ENCODE measurements at places on chromosomes 1 and 21.

GRCh38 chr1:210456731-210457255 is 128.1 kb downstream of the HHAT start:
- no peak for DNase-seq

DNA sequence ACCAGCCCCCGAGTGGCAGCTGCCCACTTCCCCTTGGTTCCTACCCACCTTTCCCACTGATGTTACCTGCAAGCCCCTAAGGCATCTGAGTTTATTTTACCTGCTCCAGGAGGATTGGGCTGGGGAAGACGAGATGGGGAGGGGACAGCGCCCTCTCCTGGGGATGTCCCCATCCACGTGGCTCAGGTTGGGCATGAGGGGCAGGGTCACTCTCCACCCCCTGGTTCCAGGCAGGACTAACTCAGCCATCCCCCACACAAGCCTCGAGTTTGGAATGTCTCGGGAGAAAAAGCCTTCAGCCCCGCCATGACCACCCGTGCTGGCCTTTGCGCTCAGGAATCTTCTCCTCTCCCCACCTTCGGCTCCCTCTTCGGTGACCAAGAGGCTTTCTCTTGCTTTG is 90.0 kb downstream of the ARHGEF10L start:
- no peak for DNase-seq

GRCh38 chr1:52366517-52366827 is 467 bp upstream of the CC2D1B start:
- DNase-seq: no peak

- DNase-seq: no peak
These were observed 72.1 kb downstream of the RGS13 start for GRCh38 chr1:192707978-192708547.

DNA sequence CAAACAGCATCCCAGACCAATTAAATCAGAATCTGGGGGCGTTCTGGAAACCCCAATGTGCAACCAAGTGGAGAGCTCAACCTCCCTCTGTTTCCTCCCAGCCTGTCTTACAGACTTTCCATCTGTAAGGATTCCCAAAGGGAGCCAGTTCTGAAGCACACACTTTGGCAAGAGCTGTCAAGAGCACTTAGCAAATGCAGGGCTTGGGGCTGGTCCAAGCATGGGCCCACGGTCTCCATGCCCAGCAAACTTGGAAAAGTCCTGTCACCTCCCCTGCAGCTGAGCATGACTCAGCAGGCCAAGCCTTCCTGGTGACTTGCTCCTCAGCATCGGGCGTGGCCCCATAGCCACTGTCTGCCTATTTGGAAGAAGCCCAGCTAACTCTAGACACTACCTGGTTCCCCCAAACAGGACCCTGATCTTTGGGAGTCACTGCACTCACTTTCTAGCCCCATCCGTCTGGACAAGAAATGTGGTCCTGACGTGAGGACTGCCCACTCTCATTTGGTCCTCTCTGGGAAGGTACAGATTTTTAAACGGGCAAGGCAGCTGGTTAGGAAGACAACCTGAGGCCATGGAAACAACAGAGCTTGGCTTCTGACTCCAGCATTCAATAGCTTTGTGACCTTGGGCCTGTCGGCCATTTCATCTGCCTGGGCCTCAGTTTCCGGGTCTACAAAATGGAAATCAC is 16.9 kb downstream of the SLC2A1 start:
- DNase-seq: no peak

DNA sequence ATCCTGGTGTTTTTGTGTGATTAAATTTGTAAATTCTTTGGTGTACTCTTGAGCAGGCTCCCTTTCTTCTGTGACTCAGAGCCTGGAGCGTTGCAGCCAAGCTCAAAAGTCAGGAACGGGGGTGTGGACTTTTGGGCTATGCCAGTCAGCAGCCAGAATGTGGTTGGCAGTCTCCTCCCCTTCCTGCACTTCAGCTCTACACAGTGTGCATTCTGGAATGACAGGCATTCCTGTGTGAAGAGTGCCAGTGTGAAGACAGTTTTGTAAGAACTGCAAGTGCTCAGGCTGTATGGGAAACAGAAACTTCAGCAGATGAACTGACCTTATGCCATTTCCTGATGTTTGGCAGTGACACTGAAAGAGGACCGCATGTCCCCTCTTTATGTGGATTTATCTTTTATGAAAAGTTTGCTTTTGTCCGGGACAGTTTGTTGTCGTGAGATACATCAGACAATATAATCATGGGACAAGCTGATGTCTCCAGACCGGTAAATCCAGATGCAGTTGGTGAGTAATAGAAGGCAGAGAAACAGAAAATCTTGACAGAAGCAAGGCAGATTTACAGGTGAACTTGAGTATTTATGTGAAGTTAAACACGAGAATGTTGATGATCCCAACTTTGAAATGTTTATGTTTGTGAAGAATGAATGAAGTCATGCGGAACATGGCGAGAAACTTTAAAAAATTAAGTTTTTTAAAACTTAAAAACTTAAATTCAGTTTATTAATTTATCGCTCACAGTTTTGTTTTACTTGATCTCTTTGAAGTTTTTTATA is 67.7 kb upstream of the RCC1 start:
- peak; percentile 68 for DNase-seq

DNA sequence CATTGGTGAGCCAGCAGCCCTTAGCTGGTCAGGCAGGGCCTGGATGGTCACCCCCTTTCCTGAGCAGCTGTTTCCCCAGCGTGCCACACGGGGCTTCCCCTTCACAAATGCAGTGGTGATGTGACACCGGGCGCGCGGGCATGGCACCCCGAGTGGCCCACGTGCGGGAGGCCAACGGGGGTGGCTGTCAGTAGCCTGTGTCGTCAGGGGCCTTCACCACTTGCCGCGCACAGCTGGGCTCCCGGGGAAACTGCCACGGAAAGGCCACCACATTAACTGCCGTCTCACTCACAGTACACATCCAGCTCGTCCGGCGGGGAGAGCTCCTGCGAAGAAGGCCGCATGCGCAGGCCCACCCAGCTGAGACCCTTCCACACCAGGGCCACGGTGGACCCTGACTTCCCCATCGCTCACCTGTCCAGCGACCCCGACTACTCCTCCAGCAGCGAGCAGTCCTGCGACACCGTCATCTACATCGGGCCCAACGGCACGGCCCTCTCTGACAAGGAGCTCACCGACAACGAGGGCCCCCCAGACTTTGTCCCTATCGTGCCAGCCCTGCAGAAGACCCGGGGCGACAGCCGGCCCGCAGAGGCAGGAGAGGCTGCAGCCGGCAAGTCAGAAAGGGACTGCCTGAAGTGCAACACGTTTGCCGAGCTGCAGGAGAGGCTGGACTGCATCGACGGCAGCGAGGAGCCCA is 530.5 kb downstream of the KIF26B start:
- no peak for DNase-seq

DNA sequence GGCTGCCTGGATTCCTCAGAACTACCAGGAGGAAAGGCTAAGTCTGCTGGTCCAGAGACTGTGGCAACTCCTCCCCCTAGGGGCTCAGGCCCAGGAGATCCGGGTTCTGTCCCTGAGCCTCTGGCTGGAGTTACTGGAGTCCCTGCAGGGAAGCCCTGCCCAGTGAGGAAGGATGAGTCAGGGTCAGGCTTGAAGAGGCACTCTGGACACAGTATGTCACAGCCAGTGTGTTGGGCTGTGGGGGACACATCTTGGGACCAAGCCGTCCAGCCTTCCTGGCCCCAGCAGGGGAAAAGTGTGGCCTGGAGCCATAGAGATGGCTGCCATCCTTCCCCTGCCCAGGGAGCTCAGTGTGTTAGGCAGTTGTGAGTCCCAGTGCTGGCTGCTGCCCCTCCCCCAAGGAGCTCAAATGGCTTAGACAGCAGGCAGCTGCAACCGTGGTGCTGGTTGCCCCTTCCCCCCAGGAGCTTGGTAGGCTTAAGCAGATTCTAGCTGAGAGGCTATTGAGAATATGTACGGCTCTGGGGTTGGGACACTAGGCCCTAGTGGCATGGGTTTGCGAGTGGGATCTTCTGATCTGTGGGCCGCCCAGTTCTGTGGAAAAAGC is 28.2 kb upstream of the RABGAP1L start:
- no peak for DNase-seq

DNA sequence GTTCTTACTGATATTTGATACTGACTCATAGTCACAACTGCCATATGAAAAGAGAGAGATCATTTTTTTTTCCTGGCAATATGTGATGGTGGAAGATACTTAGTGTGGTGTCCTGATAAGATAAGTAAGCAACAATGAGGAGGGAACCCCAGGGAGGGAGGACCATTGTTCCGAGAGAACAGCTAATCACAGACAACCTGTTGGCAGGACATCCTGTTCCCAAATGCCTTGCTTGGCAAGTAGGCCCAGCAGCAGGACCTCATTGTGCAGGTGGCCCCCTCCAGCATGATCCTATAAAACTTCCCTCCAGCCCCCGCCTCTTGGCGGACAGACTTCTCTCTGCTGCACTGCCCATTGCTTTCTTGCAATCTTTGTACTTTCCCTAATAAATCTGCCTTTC is 329.4 kb upstream of the CHRM3 start:
- no peak for DNase-seq

GRCh38 chr1:109792056-109792831 is 28.5 kb upstream of the EPS8L3 start:
- peak; percentile 31 for DNase-seq

- DNase-seq: no peak
These were observed 26.8 kb downstream of the MAP7D1 start for GRCh38 chr1:36182734-36183133.

GRCh38 chr1:216049741-216050430 is 373.4 kb downstream of the USH2A start:
- DNase-seq: no peak

- no peak for DNase-seq
These were observed 35.7 kb upstream of the LIN9 start for GRCh38 chr1:226344441-226345259.

DNA sequence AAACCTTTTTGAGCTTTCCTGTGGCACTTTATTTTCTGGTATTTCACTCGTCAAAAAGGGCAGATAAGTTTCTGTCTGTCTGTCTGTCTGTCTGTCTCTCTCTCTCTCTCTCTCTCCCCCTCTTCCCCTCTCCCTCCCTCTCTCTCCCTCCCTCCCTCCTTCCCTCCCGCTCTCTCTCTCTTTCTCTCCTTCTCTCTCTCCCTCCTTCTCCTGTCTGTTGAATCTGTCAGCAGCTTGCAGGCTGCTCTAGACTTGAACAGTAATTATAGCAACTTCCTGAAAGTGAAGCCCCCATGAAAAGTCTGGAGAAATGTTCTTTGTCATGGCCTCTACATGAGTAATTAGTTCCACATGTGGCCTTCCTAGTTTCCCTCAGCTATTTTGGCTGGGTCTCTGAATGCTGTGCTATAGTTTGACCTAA is 275.2 kb upstream of the C1orf105 start:
- DNase-seq: no peak

- no peak for DNase-seq
These were observed 22.9 kb upstream of the LMO4 start for GRCh38 chr1:87305762-87306161.

Data from caudate nucleus (tissue), 63 donors.